ENCODE measurements at places on chromosomes 6 and 20.

GRCh38 chr20:54047720-54048119 lies 22.7 kb downstream of the BCAS1 start:
- no peak for DNase-seq

DNA sequence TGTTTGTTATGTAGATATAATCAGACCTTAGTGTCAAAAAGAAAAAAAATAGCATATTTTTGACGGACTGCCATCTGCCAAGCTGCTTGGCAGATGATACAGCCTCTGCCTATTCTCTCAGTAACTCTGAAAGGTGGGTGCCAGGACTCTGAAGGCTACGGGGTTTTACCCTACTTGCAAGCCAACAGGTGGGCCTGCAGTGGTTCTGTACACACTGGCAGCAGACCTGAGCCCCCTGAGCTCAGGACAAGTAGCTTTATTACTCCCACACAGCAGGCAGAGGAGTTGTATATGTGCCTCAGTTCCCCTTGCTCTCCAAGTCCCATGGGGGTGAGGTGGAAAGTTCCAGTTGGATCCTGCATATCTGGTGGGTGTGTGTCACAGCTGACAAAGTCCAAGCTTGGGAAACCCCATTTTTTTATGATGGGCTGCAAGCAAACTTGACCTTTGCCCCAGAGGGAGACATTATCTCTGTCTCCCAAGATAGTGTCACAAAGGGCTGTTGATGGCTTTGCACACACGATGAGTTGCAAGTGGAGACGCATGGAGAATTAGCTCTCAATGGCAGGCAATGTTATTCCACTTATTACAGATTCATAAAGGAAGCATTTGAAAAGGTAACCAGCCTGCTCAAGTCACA lies 20.5 kb upstream of the AFDN start:
- DNase-seq: no peak

DNA sequence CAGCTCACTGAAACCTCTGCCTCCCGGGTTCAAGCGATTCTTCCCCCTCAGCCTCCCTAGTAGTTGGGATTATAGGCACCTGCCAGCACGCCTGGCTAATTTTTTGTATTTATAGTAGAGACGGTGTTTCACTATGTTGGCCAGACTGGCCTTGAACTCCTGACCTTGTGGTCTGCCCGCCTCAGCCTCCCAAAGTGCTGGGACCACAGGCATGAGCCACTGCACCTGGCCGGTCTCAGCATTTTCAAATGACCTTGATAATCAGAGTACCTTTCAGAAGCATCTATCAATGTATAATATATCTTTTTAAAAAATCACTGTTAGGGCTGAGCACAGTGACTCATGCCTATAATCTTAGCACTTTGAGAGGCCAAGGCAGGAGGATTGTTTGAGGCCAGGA lies 143.0 kb downstream of the DOK5 start:
- DNase-seq: no peak

DNA sequence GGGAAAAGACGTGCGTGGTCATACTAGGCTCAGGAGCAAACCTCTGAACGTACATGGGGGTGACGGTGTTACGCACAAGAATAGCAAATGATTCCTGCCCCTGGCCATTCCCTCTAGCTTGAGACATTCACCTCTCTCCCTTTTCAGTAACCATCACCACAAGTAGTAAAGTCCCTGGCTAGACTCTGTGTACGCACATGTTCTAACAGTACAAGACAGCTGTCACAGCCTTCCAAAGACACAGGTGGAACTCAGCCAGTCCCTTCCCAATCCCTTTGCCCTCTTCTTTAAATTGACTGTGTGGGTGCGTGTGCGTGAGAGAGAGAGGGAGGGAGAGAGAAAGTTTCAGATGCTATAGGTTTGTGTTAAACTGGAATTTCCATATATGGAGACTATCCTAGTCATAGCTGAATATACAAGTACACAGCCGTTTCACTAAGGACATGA lies 67.3 kb downstream of the LY86 start:
- no peak for DNase-seq

DNA sequence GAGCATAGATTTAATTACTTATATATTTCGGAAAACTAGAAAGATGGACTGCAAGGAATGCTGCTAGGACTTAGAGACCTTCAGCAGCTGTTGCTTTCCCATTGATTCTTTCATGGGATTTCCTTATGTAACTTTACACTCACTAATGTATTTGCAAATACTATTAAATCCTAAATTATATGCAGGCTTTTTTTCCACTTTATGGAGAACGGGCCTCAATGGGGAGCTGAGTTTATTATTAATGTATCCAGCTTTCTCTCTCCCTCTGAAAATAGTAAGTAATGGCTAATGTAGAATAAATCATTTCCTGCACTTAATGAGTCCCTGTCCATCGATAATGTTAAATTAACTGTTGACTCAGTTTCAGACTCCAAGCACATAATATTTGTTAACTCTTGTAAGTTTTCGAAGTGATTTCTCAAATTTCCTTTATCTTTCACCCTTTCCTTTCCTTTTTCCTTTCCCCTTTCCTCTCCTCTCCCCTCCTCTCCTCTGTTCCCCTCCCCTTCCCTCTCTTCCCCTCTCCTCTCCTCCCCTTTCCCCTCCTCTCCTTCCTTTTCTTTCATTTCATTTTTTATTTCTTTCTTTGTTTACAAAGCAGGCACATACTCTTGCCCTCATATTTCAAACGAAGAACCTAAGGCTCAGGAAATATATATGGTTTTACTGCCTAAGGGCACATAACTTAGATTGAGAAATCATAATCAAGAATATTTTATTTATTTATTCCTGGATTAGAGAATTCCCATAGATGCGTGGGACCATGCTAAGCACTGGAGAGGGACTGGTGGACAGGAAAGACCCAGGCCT lies 503.6 kb downstream of the MMUT start:
- DNase-seq: no peak

- no peak for DNase-seq
These were observed 144.6 kb downstream of the ELOVL4 start for GRCh38 chr6:79802657-79803300.

GRCh38 chr20:53133628-53134027 lies 161.5 kb downstream of the TSHZ2 start:
- no peak for DNase-seq

GRCh38 chr6:72861935-72862432 lies 240.1 kb downstream of the KCNQ5 start:
- no peak for DNase-seq

GRCh38 chr6:134169871-134170486 lies 117.6 kb upstream of the SLC2A12 start:
- no peak for DNase-seq

DNA sequence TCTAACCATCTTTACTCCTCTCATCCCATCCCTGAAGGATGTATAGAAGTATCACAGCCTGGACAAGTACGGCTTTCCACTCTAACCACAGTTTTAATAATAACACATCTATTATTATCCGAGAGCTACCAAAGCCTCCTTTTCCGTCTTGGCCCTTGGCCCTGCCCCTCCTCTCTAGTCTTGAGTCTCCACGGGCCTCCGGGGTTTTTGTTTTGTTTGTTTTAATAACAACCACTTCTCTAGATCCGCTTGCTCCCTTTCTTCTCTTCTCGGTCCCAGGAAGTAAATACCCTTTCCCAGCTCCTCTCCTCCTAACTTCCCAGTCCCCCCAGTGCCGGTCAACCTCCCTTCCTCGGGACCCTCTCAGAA lies 661 bp downstream of the LCA5 start:
- DNase-seq: no peak

- no peak for DNase-seq
These were observed 12.7 kb downstream of the IGF2R start for GRCh38 chr6:159981403-159982245.

DNA sequence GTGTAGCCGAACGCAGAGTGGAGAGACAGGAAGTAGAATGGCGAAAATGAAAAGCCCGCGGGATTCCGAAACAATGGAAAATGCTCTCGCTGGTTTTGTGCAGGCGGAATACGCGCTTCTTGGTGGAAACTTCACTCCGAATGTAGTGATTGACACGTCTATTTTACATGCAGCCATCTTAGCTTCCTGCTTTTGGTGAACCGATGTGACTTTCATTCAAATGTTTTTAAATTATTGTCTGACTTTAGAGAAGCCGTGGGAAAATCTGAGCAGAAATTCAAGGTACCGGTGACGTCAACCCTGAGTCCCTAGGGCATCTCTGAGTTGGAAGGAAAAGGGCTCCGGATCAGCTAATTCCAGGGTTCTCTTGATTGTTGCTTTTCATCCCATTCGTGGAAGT lies 11.4 kb downstream of the GPX5 start:
- DNase-seq: no peak

DNA sequence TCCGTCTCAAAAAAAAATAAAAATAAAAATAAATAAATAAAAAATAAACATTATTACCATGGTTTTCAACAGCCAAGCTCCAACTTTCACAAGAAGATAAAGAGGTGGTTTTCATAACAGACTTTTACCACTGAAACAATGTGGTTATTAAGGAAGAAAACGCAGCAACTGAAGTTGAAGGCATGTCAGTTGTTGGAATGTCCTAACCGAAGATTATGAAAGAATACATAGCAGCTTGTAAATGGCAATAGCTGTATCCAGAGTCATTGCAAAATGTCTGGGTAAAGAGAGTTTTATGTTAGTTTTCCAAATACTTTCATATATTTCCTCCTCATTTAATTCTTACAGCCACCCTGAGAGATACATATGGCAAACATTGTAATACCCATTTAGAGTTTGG lies 161.6 kb upstream of the MARCKS start:
- no peak for DNase-seq

- DNase-seq: no peak
These were observed 7.1 kb downstream of the SLC9A8 start for GRCh38 chr20:49819702-49820101.

- DNase-seq: no peak
These were observed 2.2 kb upstream of the MYCT1 start for GRCh38 chr6:152695372-152696045.

DNA sequence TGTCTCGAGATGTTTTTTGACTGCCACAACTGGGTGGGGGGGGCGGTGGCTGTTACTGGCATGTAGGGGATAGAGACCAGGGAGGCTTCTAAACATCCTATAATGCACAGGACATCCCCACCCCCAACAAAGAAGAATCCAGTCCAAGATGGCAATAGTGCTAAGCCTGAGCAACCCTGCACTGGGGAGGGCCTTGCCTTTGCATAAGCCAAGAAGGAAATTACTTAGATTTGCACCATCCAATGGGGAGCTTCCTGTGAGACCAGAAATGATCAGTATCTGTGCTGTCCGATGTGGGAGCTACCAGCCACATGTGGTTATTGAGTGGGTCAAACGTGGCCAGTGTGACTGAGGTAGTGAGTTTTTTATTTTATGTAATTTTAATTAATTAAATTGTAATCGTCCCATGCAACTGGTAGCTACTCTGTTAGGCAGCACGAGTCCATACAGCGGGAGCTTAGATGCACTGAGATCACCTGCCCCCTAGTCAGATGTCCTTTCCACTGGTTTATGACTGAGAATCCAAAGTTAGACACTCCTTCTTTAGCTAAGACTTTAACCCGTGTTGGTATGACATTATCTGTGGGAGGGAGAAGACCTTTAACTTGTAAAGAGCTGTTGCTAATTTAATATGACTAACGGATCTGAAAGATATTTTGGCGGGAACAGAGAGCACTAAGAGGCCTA lies 97.4 kb upstream of the NEDD9 start:
- DNase-seq: no peak

DNA sequence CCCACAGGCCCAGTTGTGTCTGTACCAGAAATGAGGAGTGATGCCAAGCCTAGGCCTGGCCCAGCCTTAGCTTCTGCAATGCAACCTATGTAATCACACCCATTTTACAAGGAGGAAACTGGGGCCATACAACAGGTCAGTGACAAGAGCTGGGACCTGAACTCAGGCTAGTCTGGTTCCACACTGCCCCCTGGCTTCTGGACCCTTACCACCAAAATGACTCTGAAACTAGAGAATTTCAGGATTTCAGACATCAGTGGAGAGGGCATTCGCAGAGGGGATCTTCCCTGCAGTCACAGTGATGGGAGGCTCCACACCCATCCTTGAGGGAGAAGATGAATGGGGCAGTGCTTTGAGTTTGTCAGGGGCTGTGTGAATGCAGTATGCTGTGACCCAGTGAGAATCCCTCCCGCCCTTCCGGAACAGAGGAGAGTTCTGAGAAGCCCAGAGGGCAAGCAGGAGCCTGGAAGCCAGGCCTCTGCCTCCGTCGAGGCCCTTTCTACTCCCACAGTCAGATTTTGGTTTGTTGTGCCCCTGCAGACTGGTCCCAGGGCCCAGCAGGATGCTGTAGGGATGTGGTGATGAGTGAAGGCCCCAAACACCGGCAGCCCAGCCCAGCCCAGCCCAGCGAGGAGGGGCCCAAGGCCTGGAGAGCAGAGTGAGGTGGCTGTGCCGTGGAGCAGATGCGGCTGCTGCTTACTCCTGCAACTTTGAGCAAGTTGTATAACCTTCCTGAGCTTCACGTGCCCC lies 48.1 kb upstream of the MYL9 start:
- no peak for DNase-seq

DNA sequence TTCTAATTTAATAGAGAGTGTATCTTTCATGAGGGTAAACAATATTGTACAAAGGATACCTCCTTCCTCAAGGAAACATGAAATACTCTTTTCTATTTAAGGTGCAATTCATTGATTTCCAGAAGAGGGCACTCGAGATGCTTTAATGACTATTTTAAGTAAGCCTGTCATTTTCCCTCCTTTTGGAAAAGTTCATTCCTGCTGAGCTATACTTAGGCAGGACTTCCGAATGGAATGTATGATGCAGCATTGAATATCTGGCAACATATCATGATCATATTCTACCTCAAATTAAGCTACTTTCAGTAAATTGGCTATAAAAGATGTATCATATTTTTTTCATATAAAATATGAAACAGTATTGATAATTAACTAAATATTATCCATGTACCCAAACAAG lies 5.0 kb downstream of the DST start:
- no peak for DNase-seq

DNA sequence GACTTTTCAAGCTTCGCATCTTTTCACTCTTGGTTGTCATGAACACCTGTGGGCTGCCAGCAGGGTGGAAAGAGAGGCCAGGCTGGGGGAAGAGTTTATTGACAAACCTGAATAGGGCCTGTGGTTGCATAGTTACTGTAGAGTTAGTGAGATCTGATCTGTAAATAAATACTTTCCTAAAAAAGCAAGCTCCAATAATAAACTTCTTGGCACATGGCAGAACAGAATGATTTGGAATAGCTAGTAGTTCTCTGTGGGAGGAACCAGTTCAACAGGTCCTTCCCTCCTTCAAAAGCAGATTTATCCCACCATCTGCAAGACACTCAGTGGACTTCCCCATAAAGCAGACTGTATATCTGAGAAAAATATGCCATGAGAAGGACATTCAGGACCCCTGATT lies 445.0 kb downstream of the HACE1 start:
- DNase-seq: no peak

GRCh38 chr6:31689249-31690110 lies 8.6 kb upstream of the LY6G5C start:
- DNase-seq: no peak

- DNase-seq: no peak
These were observed 13.8 kb downstream of the SIGLEC1 start for GRCh38 chr20:3698591-3699001.

GRCh38 chr6:136956590-136957544 lies 34.8 kb downstream of the SLC35D3 start:
- no peak for DNase-seq

All from NCI-H187 (cell line).